ENCODE measurements at places on chromosomes 1 and 21.
A peak's percentile ranks its signal among the peaks of the same experiment; 100 is the strongest.

GRCh38 chr1:89953131-89953626, 41.7 kb upstream of the ZNF326 start:
- DNase-seq: peak; percentile 5

DNA sequence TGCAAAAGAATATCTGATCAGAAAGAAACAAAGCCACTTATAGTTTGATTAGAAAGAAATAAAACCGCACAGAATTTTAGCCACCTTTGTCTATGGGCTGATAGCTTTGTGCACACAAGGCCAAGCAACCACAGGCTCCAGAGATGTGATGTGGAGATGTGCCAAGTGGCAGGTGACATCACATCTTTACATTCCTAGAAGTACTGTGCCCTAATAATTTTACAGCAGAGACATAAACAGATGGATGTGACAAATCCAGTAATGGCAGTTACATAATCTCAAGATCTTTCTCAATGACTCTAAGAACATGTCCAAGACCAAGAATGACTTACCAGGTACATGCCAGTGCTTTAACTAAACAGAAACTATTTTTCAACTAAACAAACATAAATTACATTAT, 159.5 kb downstream of the LTN1 start:
- no peak for DNase-seq

DNA sequence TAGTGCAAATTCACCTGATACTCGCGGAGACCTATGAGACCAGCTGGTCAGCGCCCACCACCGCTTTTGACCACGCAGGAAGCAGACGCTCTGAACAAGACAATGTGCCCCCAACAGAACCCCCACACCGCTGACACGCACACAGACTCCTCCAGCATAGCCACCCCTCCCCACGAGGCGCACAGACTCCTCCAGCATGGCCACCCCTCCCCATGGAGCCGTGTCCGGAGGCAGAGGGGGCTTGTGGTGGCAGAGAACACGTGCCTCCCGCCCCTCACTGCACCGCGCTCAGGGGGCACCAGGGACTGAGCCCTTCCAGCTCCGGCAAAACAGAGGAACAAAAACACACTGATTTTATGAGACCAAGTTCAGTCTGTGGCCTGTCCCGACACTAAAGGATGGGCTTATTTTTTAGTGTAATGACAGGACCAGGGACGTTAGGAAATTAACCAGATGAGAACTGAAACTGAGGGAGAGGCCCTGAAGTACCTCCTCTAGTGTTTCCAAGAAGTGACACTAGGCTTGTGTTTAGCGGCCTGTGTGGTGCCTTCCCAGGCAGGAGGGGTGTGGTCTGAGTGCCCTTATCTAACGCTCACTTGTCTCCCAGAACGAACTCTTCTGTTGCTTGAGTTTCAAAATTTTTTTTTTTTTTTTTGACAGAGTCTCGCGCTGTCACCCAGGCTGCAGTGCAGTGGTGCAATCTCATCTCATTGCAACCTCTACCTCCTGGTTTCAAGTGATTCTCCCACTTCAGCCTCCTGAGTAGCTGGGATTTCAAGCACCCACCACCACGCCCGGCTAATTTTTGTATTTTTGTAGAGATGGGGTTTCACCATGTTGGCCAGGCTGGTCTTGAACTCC, 10.0 kb upstream of the AGPAT3 start:
- DNase-seq: no peak

GRCh38 chr21:25898671-25899070, 163.9 kb downstream of the GABPA start:
- no peak for DNase-seq
